ENCODE measurements at places on chromosomes 13 and 19.

- peak; percentile 37 for DNase-seq
Observed at GRCh38 chr19:246551-246950, 44.7 kb downstream of the PLPP2 start.

GRCh38 chr19:57664269-57665127, 4.2 kb upstream of the ZSCAN4 start:
- DNase-seq: peak; percentile 29

DNA sequence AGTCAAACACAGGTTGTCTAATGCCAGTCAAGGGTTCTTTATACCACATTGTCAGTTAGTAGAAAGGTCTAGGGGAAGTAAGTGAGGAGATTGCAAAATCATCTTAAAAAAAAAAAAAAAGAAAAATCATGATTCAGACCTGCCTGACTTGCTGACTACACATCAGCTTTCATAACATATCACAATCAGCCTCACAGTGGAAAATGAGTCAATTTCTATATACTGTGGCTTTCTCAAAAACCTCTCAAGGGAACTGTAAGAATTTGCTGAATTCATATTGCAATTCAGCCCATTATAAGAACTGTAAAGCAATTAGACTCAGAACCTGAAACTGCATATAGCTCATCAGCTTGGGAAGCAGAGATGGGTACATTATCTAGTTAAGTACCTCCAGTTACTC, 75.3 kb upstream of the GPC6 start:
- DNase-seq: no peak

- no peak for DNase-seq
Observed at GRCh38 chr13:42656161-42656560, 82.2 kb downstream of the TNFSF11 start.

- DNase-seq: no peak
Observed at GRCh38 chr19:9175326-9175725, 3.5 kb upstream of the OR7D2 start.

GRCh38 chr13:97574926-97575325, 141.0 kb downstream of the RAP2A start:
- no peak for DNase-seq

DNA sequence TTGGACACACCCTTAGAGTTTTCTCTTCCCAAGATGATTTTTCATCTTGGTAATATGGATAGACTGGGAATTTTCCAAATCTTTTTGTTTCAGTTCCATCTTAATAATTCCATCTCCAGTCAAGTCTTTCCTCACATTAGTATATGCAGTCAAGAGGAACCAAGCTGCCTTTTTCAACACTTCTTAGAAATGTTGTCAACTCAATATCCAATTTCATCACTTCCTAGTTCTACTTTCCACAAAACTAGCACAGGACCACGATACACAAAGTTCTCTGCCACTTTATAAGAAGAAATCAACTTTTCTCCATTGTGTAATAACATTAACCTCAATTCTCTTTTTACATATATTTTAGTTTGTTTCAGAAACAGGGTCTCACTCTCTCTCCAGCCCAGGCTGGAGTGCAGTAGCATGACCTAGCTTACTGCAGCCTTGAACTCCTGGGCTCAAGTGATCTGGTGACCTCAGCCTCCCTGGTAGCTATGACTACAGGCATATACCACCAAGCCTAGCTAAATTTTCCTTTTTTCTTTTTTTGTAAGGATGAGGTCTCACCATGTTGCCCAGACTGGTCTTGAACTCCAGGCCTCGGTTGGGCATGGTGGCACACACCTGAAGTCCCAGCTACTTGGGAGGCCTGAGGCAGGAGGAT, 15.5 kb downstream of the ZNF443 start:
- no peak for DNase-seq

DNA sequence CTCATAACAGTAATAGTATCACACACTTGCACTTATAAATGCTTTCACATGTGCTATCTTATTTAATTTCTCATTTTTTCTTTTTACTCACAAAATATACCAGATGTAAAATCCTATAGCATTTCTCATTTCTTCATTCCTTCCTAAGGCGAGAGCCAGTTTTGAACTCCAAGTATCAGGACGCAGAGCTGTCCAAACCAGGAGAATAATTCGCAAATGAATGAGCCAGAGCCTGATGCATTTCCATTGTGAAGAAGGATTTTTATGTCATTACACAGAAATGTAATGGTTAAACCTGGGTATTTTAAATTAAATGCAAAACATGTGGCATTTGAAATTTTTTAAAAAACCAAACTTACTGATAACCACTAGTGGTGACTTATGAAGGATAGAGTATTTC, 244.3 kb downstream of the RGCC start:
- DNase-seq: no peak

DNA sequence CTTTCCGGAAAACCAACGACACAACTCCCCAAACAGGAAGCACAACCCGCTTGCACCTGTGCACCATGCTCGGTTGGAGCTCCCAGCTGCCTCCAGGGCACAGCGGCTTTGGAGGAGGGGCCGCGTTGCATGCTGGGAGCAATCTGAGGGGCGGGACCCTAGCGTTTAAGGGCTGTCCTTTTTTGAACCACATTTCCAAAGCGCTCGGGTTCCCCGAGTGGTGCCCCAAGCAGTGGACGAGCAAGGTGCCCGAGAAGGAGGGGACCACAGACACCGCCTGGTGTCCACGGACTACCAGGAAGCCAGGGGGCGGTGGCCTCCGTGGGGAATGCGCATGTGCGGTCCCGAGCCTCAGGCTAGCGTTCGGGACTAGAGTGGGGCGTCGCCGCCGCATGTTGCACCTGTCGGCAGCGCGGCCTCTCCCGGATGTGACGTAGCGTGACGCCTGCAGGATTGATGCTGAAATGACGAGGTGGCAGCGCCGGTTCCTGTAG, 11.9 kb upstream of the ZNF57 start:
- peak; percentile 54 for DNase-seq

- DNase-seq: no peak
Observed at GRCh38 chr19:14161305-14161704, 24.9 kb upstream of the ASF1B start.

- DNase-seq: no peak
Observed at GRCh38 chr13:48429886-48430285, 17.0 kb upstream of the LPAR6 start.

DNA sequence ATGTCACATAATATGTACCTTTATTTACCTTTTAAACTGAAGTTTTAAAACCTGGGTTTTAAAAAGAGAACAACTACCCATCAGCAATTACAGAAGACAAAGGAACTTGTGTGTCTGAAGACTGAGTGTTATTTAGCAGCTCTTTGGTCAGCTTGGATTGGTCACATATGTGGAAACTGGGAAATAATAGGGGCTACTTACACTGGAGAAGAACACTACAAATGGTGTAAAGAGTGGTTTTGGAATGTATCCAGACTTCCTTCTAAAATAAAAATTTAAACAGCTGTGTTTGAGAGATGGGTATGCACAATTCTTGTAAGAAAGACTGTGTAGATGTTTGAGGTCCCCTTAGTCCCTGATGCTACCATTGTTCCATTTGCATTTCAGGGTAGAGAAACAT, 13.3 kb downstream of the TNFRSF19 start:
- DNase-seq: no peak

GRCh38 chr19:47020132-47020805, 632 bp downstream of the NPAS1 start:
- peak; percentile 34 for DNase-seq

- DNase-seq: no peak
Observed at GRCh38 chr19:51586103-51586728, 15.1 kb downstream of the ZNF175 start.

DNA sequence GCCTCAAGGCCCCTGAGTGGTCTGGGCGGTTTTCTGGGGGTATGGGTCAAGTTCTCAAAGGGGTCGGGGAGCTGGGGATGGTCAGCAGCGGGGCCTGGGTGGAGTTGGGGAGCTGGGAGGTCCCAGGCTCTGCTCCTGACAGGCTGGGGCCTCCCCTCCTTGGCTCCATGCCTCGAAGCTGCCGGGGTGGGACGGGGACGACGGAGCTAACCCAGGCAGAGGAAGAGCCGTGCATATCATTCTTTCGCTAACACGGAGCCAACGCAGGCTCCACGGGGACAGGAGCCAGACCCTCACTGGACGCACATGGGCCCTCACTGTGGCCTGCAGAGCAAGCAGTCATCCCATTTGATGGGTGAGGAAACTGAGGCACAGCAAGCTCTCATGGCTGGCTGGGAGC, 25.8 kb upstream of the CACTIN start:
- DNase-seq: no peak

DNA sequence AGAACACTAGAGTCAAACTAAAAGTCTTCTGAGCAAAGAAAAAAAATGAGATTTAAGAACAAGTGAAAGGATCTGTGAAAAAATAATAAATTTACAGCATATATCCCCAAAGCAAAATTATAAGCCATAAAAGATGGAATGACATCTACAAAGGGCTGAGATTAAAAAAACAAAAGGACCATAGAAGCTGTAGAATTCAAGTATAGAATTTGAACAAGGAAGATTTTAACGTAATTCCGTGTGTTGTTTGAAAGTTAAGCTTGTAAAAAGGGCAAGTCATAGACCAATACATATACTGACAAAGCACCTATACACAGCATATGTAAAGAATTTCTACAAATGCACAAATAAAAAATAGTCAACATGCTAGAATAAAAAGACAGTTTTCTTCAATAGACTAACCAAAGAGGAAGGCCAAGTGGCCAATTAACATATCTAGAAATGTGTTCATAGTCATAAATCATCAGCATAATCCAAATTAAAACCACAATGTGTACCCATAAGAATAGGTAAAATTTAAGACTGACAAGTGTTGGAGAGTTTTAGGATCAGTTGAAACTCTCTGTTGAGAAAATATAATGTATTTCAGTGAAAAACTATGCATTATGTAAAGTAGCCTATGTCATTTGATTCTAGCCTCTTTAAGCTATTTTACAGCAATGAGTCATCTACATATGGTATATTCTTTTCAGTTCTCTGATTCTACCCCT, 674.9 kb downstream of the OLFM4 start:
- DNase-seq: no peak

DNA sequence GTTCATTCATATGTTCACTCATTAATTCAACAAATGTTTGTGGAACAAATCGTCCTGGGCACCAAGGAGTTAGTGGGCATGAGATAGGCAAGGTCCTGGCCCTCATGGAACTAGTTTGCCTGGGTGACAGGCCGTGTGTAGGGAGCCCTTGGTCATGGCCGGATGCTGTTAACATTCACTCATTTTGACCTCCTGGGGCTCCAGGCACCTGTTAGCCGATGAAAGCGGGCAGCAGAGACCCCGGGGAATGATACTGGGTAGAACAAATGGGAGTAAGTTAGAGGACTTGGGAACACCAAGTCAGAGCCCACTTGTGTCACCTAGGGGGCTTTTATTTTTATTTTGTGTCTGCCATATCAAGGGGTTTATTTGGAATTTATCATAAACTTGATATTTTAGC, 6.6 kb downstream of the MED25 start:
- no peak for DNase-seq

GRCh38 chr19:14476673-14477401, 1.7 kb upstream of the PTGER1 start:
- no peak for DNase-seq

- DNase-seq: no peak
Observed at GRCh38 chr13:59542303-59542702, 621.4 kb downstream of the DIAPH3 start.

Data from activated T-cell treated with anti-CD3 and anti-CD28 coated beads, Interleukin-2, amount 50 U/mL, for 24 hours (primary cell).